Stimulated activated naive CD4-positive, alpha-beta T cell treated with Interleukin-2 at 50 U/mL for 16 hours (primary cell): ENCODE measurements at places on chromosomes 7 and 10.

DNA sequence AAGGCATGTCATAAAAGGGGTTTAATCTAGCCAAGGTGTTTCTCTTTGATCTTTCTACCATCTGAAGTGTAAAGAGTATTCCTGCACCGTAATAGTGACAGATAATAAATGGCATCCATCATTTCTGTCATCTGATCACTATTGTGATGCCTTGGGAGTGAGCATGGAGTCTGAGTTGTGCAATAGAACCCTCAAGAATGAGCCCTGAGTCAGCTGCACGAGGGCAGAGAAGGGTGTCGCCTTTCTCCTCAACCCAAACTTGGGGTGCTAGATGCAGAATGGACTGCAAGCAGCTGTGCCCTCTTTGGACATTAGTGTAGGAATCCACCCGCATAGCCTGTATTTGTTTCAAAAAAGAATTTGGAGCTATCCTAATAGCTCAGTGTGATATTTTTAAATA lies 115.2 kb downstream of the ZNF37A start:
- DNase-seq = no peak

- peak; percentile 74 for DNase-seq
Measured at GRCh38 chr7:151875942-151876898, 695 bp downstream of the PRKAG2 start.

- no peak for DNase-seq
Measured at GRCh38 chr10:25641595-25641994, 292.4 kb upstream of the MYO3A start.

GRCh38 chr7:104005197-104005596 lies 15.7 kb upstream of the RELN start:
- DNase-seq = no peak

- DNase-seq = no peak
Measured at GRCh38 chr10:77333610-77334340, 303.8 kb downstream of the KCNMA1 start.

DNA sequence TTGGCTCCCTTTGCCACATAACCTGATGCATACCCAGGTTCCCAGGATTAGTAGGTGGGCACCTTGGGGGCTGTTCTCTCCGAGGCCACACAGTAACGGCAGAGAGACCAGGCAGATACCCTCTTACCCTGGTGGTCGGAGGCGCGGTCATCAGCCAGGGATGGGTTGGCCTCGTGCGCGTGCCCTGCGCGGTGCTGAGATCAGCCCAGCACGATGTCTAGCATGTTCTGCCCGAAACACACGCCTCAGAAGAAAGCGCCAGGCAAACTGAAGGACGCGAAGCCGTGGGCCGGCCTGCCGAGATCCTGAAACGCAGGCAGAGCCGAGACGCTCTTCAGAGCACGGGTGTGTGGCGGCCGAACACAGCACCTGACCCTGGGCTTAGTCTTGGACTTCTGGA lies 34.7 kb upstream of the CFAP46 start:
- DNase-seq = no peak

DNA sequence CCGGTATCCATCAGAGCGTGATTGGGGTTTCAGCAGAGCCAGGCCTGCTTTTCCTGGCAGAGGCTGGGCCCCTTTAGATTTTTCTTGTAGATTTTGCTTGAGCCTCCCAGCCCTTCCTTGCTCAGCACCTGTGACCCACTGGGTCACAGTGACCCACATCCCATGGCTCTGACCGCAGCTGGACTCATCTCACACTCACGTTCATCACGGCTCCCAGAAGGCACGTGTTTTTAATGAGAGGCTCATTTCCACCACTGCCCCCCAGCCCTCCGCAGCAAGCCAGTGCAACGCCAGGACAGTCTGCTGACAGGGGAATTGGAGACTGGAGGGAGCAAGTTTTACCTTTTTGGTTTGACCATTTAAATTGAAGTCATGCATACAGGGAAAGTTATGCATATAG lies 155.7 kb downstream of the CUX1 start:
- no peak for DNase-seq

DNA sequence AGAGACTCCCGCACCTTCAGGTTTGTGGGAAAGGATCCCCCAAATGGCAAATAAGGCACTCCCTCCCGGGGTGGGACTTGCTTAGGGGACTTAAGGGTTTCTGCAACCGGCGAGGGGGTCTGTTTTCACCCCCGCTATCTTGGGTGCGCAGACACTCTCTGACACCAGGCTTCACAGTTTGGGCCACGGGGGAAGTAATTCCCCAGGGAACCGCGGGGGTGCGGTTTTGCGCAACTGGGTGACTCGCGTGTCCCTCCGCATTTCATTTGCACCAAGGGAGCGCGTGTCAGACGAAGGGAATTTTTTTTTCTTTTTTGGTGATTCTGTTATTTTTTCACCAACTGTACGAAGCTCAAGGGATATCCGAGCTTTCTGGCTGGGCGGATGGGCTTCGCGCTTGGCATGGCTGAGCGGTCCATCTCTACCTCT lies 1.7 kb downstream of the GRM8 start:
- no peak for DNase-seq

GRCh38 chr7:40232242-40232893 lies 97.6 kb downstream of the SUGCT start:
- no peak for DNase-seq

DNA sequence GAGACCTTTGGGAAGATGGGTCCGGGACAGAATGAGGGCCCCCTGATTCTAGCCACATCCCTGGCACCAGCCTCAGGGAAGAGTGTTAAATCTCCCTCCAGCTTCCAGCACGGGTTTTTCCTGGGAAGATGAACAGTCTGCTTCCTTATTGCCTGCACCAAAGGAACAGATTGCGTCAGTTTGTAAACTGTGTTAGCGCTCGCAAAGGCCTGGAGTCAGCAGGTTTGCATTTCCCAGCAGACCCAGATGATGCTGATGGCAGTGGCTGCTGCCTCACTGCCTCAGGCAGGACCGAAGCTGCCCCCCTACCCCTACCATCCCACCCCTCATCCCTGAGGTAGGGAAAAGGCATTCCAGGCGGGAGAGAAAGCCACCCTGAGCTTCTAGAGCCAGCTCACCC lies 34.6 kb upstream of the LRRC4 start:
- no peak for DNase-seq

DNA sequence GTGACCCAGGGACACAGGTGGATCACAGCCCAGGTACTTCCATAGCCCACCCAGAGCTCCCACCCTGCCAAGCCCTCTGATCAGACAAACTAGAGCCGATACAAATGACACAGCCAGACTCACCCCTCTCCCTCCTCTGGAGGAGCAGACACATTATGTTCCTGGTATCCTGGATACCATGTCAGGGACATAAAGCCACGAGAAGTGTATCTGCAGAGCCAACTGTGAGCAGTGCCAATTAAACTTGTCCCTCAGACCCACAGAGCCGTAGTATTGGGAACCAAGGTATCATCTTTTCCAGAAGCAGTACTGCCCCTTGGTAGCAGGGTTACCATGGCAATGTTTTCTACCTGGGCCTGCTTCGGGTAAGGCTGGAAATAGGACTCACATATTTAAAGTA lies 47.3 kb upstream of the CPXM2 start:
- no peak for DNase-seq

DNA sequence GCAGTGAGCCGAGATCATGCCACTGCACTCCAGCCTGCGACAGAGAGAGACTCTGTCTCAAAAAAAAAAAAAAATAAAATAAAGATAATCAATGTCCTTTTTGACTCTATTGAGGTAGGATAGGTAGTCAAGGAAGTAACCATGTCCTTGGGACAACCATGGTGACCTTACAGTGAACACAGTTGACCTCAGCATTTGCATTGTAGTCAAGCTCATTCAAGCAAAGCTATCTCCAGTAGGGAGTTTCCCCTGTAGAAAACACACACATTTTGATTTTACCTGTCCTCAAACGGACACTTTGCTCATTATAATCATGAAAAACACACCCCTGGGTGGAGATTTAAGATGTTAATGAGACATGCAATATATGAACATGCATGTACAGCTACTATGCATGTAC lies 171.7 kb downstream of the KIF20B start:
- DNase-seq = no peak

- no peak for DNase-seq
Measured at GRCh38 chr7:41977151-41977651, 259.8 kb downstream of the GLI3 start.

GRCh38 chr7:112171673-112172072 lies 34.5 kb downstream of the DOCK4 start:
- no peak for DNase-seq

DNA sequence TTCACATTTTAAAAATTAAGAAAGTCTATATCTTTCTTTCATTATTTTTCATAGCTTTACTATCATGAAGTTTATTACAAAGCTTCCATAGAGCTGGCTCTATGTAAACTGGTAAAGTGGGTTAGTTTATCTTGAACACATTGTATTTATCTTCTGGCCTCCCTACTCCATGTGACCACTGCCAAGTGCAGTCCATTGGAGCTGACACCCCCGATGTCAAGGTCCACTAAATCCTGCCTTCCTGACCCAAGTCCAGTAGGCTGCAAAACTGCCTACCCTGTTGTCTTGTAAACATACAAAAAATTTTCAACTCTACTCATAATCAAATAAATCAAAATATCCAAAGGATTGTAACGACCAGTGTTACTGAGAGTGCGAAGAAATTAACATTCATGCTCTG lies 10.2 kb downstream of the DNAJC12 start:
- DNase-seq = no peak

DNA sequence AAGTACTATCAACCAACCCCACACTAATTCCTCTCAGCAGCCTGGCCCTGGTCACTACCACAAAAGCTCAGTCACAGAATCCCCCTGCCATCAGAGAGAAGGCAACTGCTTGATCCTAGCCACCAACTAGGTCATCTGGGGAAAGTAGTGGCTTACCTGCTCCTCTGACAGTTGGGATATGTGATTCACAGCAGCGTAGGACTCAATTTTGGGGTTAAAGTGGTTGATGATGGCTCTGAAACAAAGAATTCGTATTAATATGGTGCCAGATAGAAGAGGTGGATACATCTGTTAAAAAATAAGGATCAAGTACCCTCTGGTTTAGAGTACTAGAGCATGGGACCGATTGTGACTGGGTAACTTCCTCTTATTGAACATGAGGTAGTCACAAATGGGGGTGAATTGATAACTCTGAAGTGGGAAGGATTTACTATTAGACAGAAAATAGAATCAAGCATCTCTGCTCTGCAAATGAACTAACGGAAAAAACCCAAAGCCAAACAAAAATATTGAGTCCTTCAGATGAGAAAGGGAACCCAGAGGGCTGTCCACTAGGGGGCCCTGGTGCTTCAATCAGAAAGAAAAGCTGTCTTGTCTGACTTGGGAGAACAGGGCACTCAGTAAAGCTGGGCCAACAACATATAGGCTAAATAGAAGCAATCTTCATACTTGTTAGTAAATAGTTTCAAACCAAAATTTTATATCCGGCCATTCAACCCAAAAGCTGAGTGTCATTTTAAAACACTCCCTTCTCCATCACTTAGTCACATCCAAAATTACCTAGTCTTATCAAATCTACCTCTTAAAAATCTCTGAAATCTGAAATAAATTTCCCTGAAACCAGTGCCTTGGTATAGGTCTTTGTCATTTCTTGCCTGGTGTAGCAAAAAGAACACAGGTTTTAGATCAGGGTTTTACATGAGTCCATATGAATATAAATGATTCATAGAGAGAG lies 45.9 kb upstream of the KCNIP2 start:
- DNase-seq = peak; percentile 63

GRCh38 chr7:104980440-104980839 lies 33.6 kb upstream of the KMT2E start:
- no peak for DNase-seq

GRCh38 chr7:18290865-18291264 lies 204.7 kb upstream of the HDAC9 start:
- DNase-seq = no peak

- no peak for DNase-seq
Measured at GRCh38 chr10:83122336-83122735, 1017.0 kb upstream of the GHITM start.

- no peak for DNase-seq
Measured at GRCh38 chr7:79930604-79931003, 204.0 kb upstream of the GNAI1 start.

DNA sequence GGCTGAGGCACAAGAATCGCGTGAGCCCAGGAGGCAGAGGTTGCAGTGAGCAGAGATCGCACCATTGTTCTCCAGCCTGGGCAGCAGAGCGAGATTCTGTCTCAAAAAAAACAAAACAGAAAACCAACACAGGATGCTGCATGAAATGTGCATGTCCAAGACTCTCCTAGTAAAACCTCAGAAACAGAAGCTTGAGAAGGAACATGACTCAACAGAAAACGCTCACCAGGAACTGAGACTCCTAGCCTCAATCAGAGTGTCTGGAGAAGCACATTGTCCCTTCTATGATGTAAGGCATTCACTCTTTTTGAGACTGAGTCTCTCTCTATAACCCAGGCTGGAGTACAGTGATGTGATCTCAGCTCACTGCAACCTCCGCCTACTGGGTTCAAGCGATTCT lies 168.3 kb downstream of the MYOF start:
- DNase-seq = no peak

DNA sequence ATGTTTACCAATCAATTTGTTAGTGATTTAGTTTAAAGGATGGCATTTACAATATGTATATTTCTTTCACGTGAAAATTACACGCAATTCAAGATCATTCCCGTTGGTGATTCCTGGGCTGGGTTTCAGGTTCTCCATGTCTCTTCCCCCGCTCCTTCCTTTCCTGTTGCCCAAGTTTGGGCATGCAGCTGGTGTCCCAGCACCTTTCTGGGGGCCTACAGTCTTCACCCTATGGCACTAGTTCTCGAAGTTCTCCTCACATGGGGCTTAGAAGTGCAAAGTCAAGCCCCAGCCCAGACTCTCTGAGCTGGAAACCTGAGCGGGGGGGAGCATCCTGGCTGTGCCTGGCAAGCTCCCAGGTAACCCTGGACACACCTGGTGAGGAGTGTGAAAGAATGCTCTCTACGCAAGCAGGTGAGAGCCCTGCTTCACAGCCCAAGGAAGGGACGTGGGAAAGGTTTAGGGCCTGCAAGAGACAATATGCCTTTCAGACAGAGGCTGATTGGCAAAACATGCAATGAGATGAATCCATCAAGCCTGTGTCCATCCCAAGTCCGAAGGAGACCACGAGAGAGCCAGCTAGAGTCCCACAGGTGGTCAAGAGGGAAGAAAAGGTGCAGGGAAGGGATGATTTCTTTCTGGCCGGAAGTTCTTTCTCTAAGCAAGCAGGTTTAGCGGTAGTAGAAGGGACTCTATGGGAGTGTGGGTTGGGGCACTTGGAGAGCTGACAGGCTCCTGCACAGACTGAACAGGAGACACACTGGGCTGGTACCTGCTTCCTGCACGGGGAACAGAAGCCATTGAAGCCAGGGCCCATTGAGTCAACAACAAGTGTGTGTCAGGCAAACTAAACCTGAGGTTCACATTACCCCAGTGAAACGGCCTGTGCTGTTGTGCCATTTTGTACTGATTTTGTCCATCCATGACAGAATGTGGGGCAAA lies 131.1 kb downstream of the ADARB2 start:
- DNase-seq = no peak

- no peak for DNase-seq
Measured at GRCh38 chr7:51080622-51081269, 235.9 kb downstream of the COBL start.

DNA sequence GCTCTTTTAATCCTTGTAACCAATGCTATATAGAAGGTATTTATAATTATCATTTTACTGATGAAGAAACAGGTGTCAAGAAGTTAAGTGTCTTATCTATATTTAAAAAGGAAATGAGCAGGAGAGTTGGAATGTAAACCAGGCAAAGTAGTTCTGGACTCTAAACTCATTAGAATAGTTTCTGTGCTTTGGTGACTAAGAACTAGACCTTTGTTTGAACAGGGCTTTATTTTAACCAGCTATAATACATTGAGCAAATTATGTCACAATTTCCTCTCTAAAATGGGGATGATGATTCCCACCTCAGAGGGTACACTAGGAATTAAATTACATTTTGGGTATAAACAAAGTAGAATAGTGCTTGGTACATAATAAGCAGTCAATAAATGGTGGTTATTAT lies 236.0 kb downstream of the MAGI2 start:
- no peak for DNase-seq

GRCh38 chr7:124269774-124270173 lies 236.9 kb upstream of the TMEM229A start:
- DNase-seq = no peak
